ENCODE measurements at places on chromosomes 4 and X.

GRCh38 chr4:987624-988513, 1.0 kb downstream of the IDUA start:
- DNase-seq, result no peak

DNA sequence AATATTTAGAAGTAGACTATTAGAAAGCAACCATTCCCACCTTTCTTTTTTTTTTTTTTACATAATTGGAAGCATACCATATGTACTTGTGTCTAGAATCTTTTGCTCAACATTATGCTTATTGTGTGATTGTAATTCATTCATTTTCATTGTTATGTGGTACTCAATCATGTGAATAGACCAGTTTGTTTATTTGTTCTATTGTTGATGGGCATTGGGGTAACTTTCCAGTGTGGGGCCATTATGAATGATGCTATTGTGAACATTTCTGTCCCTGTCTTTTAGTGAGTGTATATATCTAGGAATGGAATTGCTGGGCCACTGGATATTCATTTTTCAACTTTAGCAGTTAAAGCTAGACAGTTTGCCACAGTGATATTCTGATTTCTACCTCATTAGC, 62.5 kb upstream of the MCUB start:
- no peak for DNase-seq

DNA sequence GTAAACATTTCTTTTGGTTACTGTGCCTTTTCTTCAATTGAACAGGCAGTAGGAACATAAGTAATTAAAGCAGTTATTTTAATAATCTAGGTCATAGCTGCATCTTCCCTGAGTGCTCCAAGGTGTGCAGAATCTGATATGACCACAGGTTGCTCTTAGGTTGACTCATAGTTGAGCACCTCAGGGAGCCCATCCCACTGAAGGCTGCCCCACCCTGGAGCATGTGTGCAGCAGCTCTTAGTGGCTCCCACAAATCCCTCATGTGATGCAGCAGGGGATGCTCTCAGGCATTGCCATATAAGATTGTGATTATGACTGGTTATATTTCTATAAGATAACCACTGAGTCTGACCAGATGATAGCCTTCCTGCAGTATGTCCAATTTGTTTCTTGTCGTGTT, 72.3 kb downstream of the ZNF518B start:
- DNase-seq, result no peak

GRCh38 chr4:44354172-44354571, 94.4 kb downstream of the KCTD8 start:
- no peak for DNase-seq

- no peak for DNase-seq
Observed at GRCh38 chrX:41381685-41382084, 47.7 kb downstream of the DDX3X start.

DNA sequence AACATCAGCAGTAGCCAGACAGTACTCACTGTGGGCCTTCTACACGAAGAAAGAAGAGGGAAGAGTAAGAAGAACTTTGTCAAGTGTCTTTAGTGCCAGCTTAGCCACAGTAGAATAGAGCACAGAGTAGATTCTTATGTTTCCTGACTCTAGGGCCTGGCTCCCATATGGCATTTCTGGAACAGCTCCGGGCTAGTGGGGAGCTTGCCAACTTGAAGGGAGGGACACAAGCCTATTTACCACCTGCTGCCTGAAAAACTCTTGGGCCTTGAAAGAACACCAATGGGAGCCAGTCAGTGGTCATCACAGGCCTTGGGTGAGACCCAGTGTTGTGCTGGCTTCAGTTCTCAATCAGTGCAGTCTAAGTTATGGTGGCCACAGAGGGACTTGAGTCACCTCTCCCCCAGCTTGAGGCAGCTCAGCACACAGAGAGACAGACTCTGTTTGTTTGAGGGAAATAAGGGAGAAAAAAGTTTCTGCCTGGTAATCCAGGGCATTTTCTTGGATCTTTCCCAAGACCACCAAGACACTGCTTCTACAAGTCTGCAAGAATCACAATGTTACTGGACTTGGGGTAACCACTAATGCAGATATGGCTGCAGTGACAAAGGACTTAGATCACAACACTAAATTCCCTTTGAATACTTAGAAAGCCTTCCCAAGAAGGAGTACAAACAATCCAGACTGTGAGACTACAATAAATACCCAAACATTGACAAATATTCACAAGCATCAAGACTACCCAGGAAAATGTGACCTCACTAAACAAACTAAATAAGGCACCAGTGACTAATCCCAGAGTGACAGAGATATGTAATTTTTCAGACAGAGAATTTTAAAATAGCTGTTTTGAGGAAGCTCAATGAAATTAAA, 261.0 kb upstream of the NDST3 start:
- no peak for DNase-seq

- DNase-seq, result no peak
Observed at GRCh38 chr4:137278431-137278830, 253.9 kb downstream of the PCDH18 start.

- DNase-seq, result no peak
Observed at GRCh38 chrX:112614640-112615039, 65.1 kb downstream of the LHFPL1 start.

DNA sequence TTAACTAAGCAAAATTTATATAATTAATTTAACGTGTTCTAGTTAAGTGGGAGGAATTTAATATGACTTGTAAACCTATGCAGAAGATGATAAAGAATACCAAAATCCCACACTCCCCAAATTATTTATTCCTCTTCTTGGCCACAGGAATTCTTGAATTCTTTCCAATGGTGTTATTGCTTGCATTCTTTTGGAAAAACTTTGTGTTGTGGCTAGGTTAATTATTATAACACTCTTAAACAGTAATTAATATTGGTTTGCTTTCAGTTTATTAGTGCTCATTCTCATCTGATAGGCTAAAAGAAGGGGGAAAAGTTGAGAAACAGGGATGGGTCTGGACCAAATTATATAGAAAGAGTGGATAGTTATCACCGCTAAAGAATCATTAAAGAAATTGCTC, 141.5 kb upstream of the PABPC4L start:
- DNase-seq, result no peak

- no peak for DNase-seq
Observed at GRCh38 chr4:2300431-2301224, 38.7 kb upstream of the MXD4 start.

GRCh38 chr4:136811496-136812077, 720.7 kb downstream of the PCDH18 start:
- DNase-seq, result no peak

DNA sequence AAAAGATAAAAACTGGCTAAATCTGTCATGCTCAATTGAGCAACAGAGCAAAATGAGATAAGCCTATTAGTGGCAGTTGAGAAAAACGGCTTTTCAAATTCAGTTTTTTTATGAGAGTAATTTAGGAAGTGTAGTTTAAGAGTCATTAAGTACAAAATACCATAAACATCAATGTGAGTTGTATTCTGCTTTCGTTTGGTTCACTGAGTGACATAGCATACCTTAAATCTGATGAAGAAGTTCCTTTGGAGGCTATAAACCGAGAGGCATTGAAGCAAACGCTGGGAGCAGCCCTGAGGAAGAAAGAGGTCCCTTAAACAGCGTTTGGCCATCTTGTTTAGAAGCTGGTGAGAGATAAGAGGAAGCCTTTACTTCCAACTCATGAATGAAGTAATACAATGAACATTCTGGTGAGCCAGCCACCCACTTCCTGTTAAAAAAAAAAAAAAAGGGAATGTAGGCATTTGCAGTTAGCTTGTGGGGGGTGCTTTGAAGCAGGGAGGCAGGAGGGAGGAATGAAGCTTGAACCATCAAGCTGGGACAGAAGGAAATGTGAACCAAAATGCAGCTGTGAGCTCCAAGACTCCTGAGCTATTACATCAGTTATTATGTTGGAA, 132.3 kb downstream of the ZNF330 start:
- DNase-seq, result no peak

DNA sequence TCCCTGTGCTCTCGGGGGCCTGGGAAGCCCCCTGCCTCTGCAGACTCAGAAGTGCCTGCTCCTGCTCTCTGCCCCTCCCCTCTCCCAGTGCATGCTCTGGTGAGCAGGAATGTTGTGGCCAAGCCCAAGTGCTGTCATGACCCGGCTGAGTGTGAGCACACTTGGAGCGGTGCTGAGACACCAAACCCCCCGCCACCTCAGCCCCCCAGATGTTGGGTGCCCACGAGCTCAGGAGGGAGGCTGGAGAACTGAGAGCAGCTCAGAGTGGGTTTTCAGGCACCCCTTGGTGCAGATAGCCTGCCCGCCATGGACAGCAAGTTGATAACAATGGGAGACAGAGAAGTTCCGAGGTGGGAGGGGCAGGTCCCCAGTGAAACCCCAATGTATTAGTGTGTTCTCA, 477.4 kb downstream of the ACTRT1 start:
- no peak for DNase-seq

DNA sequence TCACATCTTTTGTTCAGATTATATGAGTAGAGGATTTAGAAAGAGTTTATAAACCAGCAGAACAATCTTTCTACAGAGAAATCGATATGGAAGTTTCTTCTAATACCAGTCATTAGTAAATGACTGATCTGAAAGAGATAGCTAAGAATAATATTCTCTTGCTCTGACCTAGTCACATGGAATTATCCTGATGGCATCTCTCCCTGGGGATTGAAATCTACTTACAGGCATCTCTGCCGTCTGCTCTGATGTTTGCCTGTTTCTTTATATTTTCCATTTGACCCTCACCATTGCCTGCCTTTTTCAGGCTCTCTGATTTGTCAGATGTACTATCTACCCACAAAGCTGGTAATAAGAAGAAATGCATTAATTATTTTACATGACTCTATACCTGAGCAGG, 1157.3 kb downstream of the PCDH7 start:
- DNase-seq, result no peak

- no peak for DNase-seq
Observed at GRCh38 chrX:30712214-30712613, 59.0 kb downstream of the GK start.

GRCh38 chr4:52954560-52955170, 92.5 kb downstream of the RASL11B start:
- no peak for DNase-seq

- no peak for DNase-seq
Observed at GRCh38 chr4:2794486-2795299, 1.8 kb downstream of the SH3BP2 start.

GRCh38 chr4:36011381-36011780, 232.9 kb downstream of the ARAP2 start:
- no peak for DNase-seq

DNA sequence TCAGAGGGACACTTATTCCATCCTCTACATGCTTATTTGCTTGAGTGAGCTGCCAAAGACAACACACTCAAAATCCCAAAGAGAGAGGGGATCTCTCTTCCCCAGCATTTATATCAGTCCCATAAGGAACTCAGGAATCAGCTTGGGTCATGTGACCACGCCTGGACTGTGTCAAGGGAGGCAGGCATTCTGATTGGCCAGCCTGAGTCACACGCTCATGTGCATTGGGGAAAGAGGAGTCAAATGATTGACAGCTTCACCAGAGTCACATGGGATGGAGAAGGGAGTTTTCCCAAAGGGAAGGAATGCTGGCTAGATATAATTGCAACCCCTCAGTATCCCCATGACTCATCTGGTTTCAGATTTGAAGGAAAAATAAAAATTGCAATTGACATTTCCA, 49.0 kb downstream of the RWDD4 start:
- DNase-seq, result no peak

- DNase-seq, result no peak
Observed at GRCh38 chr4:145829629-145830395, 108.8 kb downstream of the ZNF827 start.

DNA sequence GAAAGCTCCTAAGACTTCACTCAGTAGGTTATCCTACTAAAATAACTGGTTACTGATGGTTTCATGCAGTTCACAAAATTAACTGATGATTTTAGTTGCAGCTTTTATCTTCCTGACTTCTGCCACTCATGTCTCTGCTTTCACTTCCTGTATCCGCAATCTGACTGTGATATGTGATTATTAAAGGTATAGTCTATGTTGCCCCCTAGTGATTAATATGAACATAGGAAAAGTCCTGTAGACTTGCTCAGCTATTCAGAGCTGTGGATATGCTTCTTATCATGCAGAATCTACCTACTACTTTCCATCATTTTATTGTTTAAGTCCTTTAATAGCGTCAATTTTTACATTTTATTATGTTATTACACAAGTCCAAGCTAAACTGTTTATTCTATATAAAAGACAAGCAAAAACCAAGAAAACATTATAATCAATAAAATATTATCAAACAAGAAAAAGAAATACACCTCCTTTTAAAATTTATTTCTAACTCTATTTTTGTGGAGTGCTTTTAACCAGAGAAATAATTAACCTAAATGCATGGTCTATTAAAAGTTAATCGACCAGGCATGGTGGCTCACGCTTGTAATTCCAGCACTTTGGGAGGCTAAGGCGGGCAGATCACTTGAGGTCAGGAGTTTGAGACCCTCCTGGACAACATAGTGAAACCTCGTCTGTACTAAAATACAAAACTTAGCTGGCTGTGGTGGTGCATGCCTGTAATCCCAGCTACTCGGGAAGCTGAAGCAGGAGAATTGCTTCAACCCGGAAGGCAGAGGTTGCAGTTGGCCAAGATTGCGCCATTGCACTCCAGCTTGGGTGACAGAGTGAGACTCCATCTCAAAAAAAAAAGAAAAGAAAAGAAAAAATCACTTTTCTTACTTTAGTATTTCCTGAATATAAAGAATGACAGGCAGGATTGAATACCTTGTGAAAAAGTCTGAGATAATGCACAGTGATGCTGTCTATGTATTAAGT, 40.4 kb upstream of the TLR2 start:
- DNase-seq, result no peak

GRCh38 chr4:76607846-76608245, 172.8 kb downstream of the SHROOM3 start:
- no peak for DNase-seq

- DNase-seq, result no peak
Observed at GRCh38 chrX:69153060-69153730, 12.1 kb downstream of the PJA1 start.

DNA sequence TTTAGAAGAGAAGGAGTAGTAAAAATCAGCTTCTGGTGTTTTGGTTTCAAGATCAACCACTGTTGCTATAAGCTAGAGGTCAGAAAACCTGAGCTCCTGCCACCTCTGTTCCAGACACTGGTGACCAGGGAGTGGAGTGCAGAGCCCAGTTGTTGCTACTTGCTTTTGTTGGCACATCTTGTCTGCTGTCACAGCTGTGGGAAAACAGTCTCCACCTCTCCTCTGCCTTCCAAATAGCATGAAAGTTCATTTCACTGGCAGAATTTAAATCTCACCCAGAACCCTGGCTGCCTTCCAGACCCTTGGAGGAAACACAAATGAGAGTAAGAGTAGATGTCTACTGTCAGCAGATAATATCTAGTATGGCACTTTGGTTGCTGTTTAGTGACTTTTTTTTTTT, 297.5 kb upstream of the KLF3 start:
- DNase-seq, result no peak

DNA sequence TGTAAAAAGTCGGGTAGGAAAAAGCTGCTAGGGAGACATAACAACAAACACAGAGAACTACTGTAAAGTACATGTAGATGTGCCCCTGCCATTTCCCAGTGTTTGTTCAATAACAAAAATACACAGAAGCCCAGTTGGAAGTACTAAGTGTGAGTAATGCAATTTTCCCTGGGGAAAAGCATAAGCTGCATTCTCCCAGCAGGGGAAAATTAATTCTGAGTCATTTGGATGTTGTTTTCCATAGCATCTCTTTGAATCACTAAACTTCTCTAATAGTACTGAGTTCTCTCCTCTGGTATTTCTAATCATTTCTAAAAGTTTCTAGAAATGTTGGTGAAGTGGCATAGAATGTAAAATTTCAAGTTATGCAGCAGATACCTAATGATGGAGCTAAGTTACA, 1114.9 kb downstream of the C4orf33 start:
- no peak for DNase-seq

- no peak for DNase-seq
Observed at GRCh38 chr4:29037501-29037900, 1682.7 kb upstream of the PCDH7 start.
